Activated T-helper 9 cell treated with anti-CD3 and anti-CD28 coated beads, Interleukin-2, amount 50 U/mL, for 16 hours (primary cell): ENCODE measurements at places on chromosomes 5 and 9.

DNA sequence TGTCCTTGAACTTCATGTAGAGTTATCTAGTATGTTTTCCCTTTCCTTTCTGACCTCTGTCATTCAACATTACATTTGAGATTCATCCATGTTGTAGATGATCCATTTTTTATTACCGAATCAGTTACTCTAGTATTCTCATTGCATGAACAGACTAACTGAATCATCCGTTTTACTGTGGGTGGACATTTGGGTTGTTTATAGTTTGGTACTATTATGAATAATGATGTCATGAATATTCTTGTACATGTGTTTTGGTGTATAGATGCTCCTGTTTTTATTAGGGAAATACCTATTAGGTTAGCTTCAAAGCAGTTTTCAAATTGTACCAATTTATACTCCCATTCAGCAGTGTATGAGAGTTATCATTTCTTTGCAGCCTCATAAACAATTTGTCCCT is 94.3 kb upstream of the NIPAL4 start:
- no peak for DNase-seq

DNA sequence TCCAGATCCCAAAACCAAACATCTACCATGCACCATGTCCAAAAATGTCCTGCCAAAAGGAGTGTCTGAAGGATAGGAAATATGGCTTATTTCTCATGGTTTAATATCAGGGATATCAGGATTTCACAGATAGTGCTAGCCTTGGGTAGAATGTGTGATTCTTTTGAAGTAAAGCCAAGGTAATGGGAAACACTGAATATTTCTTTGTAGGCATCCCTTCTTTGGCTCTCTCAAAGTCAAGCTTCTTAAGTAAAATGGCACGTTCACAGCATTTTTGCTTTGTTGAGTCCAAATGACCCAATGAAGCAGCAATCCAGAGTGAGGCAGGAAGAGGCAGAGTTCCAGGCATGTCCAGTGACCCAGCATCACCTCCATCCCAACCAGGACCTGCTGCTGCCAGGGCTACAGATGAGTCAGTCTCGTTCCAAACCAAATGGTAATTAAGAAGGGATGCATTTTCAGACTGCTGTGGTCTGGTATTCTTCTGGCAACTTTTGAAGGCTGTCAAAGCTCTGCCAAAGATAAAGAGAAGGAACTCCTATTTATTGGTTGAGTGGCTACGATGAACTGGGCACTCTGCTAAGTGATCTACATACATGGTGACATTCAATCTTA is 678.8 kb upstream of the KLF4 start:
- DNase-seq = no peak

DNA sequence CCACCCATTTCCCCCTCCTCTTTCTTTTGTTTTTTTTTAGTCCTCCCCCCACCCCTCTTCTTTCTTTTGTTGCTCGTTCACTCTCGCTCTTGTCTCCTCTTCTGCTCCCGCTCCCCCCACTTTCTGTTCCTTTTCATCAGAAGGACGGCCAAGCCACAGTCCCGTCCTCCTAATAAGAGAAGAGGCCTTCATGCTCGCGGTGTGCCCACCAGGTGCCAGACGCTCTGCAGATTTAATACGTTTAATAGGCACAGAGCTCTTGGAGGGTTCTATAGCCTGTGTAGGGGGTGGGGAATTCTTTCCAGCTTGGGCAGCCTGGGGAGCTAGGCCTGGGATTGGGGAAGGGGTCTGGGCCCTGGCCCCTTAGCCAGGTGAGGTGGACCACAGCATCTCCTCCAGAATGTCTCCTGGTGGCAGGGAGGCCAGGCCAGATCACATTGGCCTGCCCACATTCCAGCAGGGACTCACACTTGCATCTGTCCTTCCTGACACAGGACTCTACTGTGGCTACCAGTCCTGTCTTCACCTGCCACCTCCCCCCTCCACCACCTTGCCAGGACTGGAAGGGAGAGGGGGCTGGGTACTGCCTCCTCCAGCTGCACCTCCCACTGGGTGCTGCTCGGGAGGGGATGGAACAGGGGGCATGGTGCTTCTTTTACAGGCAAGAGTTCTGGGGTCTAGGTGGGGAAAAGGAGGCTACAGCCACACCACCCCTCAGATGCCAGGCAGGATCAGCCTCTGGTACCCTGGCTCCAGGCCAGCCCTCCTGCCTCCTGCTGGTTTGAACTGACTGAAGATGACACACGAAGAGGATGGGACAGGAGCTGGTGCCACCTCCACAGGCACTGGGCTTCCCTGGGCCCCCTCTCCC is 6.1 kb upstream of the BARX1 start:
- DNase-seq = no peak

DNA sequence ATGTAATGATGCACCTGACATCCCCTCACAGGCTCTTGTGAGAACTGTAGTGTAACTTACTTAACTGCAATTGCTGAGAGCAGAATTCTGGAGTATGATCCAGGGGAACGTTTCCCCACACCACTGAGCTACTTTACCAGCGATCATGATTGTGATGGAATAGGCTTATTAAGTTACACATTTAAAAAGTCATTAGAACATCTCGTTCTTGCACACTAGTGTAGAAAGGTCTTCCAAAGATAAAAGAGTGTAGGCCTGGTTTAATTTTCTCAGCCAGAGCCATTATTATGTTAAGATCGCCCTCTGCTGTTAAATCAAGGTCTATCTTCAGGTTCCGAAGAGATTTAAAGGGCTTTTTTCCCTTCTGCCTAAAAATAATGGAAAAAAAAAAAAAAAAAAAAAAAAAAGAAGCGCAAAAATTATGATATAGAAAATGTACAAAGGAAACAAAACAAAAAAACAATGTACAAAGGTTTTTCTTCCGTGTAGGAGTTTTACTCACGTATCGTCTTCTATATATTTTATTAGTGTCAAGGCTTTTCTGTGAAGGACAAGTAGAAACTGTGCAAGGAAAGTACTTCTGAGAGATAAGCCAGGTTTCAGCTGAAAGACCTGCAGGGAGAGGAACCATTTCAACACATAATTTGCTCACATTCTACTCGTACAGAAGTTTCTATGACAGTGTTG is 18.6 kb upstream of the MOB3B start:
- no peak for DNase-seq

- no peak for DNase-seq
Observed at GRCh38 chr5:8399471-8399870, 530.5 kb downstream of the MTRR start.

GRCh38 chr5:59241552-59241951 is 652.0 kb downstream of the PDE4D start:
- no peak for DNase-seq

DNA sequence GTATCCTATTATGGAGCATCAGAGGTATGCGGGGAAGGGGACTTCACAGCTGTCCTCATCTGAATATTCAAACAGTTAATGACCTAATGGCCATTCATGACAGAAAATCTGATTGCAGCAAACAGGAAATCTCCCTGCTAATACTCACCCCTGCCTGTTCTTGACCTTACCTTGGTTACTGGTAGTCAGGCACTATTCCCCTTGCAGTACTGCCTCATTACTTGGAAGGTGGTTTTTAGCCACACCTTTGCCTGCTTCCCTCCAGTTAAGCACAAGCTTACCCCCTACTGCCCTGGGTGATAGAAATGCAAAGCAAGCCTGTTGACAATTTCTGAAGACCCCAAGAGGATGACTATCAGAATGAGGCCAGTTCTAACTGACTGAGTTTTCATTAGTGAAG is 332.4 kb downstream of the NTRK2 start:
- no peak for DNase-seq

- DNase-seq = no peak
Observed at GRCh38 chr5:180557217-180557809, 34.0 kb downstream of the SCGB3A1 start.

- DNase-seq = no peak
Observed at GRCh38 chr5:135149956-135150723, 116.1 kb upstream of the PITX1 start.

GRCh38 chr9:100534401-100534800 is 43.5 kb upstream of the CAVIN4 start:
- DNase-seq = no peak

DNA sequence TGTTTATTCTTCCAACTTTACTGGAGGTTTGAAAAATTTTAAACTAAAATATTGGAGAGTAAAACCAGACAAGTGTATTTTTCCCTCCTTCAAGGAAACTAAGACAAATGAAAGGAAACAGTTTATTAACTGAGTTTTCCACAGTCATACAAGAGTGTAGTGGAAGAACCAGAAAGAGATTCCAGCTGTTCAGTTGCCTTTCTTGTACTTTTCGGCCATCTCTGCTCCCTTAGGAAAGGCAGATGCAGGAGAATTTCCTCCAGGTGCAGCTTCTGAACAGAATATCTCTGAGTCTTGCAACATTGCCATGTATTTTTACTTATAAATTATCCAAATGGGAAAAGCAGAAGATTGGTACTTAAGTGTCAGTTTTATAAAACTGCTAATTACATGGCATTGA is 217.1 kb downstream of the MAST4 start:
- DNase-seq = no peak

DNA sequence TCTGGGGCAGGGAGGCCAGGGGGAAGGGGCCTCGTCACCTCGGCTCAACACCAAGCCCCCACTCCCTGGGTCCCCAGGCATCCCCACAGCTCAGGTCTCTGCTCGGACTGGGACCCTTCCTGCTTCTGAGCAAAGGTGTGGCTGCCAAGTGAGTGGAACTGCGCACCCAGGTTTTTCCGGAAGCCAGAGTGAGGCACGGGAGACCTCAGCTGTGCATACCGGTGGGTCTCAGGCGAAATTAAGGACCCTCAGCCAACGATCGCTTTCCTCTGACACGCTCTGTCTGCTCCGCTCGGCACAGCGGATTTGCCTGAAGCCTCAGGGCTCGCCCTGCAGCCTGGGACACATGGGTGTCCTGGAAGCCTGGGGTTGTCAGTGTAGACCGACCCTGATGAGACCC is 41.0 kb upstream of the IRX4 start:
- no peak for DNase-seq

GRCh38 chr5:176789873-176790615 is 20.3 kb upstream of the UNC5A start:
- no peak for DNase-seq

DNA sequence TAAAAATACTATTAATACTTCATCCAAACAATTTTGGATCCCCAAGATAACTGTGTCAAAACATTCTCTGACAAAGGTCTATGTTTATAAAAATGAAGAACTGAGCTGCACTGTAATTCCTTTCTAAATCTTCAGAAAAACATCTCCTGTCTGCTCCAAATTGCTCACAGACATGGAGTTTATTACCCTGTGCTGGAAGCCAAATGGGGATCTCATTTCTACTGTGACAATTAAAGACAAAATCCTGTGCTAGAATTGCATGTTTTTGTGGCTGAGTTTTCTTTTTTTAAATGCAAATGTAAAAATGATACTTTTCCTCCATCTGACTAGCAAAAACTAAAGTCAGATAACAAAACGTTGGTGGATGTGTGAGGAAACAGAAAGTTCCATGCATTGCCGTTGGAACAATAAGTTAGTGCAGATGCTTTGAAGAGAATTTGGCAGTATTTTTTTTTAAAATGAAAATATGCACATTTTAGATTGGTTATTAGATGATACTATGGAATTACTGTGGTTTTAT is 93.5 kb downstream of the GNA14 start:
- DNase-seq = no peak

DNA sequence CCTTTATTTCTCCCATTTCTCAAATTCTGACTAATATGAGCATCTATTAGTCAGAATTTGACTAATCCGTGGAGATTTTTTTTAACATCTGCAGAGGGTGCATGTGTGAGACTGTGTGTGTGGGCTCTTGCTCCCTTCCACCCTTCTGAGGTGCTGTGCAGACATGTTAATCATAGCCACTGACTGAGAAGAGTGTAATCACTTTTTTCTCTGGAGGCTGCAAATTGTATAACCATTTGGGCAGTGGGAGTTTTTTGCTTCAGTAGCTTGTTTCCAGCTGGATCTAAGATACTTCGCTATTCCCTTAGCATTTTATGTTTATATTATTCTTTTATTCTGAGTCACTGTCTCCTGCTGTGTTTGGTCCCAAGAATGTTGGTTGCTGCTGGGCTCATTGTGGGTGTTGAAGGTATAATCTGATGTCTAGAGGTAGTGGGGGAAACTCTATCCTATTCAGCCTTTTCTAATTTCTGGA is 66.2 kb downstream of the ARHGEF28 start:
- no peak for DNase-seq

- DNase-seq = no peak
Observed at GRCh38 chr9:134918646-134919045, 934 bp upstream of the FCN1 start.

GRCh38 chr5:6085341-6085860 is 292.9 kb downstream of the MED10 start:
- no peak for DNase-seq

GRCh38 chr5:42886635-42887034 is 74.9 kb upstream of the SELENOP start:
- no peak for DNase-seq

DNA sequence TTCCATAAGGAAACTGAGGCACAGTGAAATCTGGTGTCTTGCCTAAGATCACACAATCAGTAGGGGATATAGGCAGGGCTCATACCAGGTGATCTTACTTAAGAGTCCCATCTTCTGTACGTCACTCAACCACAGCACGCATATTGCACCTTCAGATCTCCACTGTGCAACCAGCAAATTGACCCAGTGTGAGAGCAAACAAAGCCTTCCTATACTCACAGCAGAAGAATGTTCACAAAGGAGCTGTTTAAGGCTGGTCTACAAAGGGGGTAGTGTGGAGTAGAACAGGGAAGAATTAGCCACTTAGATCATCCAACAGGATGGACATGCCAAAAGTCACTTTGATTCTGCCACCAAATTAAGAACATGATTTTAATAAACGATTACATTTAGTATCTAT is 305.9 kb downstream of the SLIT3 start:
- no peak for DNase-seq

DNA sequence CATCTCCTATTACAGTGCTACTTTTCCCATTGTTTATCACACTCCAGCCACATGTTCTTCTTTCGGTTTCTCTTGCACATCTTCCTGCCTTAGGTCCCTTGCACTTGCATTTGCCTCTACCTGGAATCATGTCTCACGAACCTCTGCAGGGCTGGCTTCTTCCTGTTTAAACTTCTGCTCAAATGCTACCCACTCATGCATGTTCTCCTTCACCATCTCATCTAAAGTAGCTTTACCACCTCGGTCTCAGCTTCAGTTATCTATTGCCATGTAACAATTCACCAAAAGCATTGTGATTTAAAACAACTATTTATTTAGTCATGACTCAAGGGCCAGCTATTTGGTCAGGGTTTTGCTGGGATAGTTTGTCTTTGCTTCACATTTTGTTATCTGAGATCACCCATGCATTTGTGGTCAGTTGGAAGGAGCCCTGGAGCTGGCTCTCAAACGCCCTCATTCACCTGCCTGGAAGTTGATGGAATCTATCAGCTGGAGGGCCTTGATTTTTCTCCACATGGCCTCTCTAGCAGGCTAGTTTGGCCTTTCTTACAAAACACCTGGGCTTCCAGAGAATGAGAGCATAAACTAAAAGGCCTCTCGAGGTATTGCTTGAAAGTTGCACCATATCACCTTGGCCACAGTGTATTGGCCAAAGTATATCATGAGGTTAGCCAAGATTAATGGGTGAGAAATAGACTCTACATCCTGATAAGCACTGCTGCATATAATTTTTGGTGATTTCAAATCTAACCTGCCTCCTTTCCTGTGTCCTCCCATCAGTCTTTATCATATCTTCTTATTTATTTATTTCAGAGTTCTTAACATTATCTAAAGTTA is 21.4 kb downstream of the SPINK1 start:
- DNase-seq = no peak

GRCh38 chr9:11064909-11065308 is 452.1 kb upstream of the PTPRD start:
- DNase-seq = no peak
